ENCODE measurements at places on chromosomes 5 and 9.

DNA sequence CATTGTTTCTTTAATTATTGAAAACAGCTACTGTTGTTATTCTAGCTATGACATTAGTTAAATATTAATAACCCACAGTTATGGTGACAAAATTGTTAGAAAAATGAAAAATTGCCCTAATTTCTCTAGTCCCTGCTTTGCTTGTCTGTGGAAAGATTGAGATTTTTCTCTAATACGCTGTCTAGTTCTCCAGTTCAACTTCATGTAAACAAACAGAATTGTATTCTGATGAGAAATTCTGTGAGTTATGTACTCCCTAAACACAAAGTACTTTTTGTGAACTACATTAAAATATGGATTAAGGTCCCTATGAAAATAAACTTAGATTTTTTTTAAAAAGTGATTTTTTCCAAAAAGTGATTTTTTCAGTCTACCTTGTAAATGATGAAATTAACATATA is 8.7 kb downstream of the SLF1 start:
- no peak for DNase-seq

DNA sequence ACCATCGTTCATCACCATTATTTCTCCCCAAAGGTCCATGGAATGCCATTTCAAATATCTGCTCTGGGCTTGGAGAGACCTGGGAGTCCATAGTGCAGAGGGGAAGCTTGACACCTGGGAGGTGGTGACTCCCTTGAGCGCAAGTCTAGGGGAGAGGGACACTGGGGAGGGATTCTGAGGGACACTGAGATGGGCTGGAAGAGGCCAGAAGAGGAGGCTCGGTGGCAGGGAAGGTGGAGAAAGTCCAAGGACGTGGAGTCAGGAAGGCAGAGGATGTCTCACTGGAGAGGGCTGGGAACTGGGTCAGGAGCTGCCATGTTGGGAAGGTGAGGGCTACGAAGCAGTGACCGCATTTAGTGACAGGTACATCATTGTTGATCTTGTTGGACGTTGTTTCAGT is 160.3 kb upstream of the MVB12B start:
- DNase-seq = no peak

DNA sequence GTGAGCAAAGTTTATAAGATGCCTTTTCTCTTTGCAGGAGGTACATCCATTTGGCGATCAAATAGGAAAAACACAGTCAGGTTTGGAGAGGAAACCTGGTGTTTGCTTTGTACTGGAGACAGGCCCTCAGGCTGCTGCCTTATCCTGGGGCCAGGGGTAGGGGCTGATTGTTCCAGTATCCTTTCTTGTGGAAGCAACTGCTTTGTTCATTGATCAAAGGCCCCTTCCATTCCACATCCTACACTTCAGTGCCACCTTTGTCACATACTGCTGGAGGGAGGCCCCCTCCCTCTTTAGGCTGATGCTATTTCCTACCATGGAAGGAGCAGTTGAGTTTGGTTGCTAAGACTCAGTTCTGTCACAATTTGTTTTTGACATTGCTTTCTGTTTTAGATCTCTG is 778.1 kb downstream of the TLR4 start:
- DNase-seq = no peak

DNA sequence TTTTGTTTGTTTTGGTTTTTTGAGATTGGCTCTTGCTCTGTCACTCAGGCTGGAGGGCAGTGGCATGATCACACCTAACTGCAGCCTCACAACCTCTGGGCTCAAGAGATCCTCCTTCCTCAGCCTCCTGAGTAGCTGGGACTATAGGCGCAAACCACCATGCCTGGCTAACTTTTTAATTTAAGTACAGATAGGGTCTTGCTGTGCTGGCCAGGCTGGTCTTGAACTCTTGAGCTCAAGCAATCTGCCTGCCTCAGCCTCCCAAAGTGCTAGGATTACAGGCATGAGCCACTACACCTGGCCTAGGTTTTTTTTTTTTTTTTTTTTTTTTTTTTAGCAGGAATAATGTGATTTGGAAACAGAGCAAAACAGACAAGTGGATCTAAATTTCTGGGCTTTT is 37.6 kb downstream of the MARCHF6 start:
- no peak for DNase-seq

- DNase-seq = no peak
Measured at GRCh38 chr5:176904276-176904675, 5.1 kb upstream of the HK3 start.

- peak; percentile 97 for DNase-seq
Measured at GRCh38 chr9:36151316-36152210, 15.0 kb downstream of the GLIPR2 start.

GRCh38 chr5:66517351-66517750 is 78.8 kb upstream of the MAST4 start:
- DNase-seq = no peak

DNA sequence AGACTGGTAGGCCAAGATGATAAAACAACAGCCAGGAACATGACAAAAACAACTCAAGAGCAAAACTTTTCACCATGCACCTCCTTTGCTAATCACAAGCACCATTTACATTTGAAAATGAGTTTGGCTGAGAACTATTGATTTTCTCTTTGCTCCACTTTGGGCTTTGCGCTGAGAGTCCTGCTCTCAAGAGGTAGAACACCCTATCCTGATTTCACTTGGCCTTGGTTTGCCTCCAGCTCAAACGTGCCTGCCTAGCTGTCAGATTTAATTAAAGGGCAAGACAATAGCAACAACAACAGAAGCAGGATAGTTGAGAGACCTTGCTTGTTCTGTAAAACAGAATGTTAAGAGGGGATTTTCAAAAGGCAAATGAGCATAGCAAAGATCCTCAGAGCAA is 128.2 kb upstream of the ASTN2 start:
- DNase-seq = no peak
